Stimulated activated CD8-positive, alpha-beta memory T cell treated with anti-CD3 and anti-CD28 coated beads, Interleukin-2, amount 100 ng/mL, for 1 hour (primary cell): ENCODE measurements at places on chromosomes 16 and 17.

DNA sequence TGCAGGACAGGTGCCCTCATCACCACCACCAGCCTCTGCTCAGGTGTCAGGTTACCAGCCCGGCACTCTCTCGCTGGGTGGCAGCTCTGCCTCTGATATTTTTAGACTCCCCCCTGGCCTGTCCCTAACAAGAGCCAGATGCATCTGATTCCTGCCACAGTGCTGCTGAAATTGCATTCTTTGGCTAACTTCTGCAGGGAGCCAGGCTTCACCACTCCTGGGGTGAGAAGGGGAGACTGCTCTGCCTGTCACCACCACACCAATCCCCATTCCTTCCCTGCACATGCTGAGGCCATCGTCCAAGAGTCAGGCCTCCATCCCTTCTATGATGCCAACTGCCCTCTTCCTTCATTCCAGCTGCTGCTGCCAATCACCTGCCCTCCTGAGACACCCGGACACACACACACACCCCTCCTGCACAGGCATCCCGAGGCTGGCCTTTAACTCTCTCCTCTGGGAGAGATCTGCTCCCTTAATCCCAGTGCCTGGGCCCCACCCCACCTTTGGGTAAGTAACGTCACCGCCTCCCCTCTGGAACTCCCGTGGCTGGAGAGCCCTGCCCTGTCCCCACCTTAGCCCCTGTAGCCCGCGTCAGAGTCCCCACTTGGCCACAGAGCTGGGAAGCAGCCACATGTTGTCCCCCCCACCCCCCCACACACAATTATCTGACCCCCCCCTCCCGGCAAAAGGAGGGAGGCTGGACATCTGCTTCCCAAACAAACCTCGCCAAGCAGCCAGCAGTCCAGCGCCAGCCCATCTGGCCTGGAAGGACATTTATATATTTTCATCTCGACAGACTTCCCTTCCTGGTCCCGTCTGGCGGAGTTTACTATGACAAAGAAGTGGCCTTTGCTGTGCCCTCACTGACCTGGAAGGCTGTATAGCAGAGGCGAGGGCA, 2.8 kb downstream of the EMP2 start:
- DNase-seq = no peak

- DNase-seq = no peak
Observed at GRCh38 chr17:27327871-27328270, 34.0 kb downstream of the WSB1 start.

- DNase-seq = no peak
Observed at GRCh38 chr17:42819939-42820535, 4.0 kb downstream of the BECN1 start.

- peak; percentile 38 for DNase-seq
Observed at GRCh38 chr17:49696233-49696761, 11.5 kb downstream of the SLC35B1 start.

DNA sequence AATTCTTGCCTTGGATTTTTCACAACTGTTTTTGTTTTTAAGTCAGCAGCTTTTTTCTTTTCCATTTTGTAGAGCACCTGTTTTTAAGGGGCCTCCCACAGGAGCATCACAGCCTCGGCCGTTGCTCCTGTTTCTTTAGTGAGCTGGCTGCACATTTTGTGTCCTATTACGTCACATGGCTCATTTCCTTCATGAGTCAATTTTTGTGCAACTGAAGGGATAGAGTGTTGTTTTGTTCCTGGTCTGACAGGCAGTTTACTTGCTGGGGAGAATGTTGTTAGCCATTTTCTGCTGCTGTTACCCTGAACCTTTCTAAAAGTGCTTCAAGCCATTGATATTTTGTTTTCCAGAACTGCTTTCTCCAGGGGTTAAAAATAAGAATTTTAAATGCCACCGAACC, 45.0 kb upstream of the CRISPLD2 start:
- no peak for DNase-seq
